ENCODE measurements at places on chromosomes 2 and 18.
A peak's percentile ranks its signal among the peaks of the same experiment; 100 is the strongest.

GRCh38 chr18:7822435-7823331 lies 255.6 kb downstream of the PTPRM start:
- DNase-seq: no peak

GRCh38 chr18:54263904-54264336 lies 5.4 kb upstream of the POLI start:
- no peak for DNase-seq

DNA sequence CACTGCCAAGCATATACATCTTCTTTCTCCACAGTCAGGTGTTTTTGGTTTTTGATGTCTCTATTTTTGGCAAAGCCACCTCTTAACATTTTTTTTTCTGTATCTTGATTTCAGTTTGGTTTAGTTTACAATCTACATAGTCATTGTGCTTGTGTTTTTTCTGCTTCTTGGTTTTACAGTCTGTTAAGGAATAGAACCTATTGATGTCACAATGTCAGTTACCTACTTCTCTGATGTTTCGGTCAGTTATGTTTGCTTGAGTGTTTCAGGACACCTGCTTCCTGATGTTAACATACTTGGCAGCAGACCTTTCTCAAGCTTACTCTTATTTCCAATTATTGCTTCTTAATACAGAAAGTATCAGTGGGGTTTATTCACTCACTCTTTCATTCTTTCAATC lies 253.3 kb downstream of the SPAG16 start:
- no peak for DNase-seq

DNA sequence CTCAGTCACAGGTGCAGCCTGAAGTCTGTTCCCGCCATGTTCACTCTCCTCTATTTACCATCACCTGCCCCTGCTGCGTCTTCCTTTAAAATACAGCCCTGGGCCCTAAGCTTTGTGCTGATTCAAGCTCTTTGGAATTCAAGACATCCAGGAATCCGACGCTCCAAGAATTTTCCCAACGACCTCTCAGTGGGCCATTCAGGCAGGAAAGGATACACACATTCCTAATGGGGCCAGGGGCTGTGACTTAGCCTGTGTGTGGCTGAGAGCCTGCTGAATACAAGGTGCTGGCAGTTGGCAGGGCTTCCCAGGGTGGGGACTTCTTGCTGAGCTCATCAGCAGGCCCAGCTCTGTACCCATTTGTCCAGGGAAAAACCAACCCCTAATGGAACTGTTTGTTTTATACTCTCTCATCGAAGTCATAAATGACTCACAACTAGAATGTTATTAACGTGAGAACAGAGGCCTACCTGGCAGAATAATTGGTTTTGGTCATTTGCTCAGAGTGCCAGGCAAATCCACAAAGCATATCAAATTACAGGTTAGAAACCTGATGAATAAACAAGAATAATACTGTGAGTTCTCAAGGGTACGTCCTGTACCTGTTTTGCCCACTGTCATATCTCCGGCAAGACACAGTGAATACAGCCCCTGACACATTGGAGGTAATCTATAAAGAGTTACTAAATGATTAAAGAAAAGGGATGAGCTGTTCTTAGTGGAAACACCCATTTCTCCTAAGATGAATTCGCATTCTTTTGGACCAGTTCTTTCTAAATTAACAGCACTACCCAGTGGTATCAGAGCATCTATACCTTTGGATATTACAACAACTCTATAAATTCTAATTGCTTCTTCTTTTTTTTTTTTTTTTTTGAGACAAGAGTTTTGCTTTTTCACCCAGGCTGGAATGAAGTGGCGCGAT lies 12.6 kb upstream of the KCMF1 start:
- DNase-seq: no peak

DNA sequence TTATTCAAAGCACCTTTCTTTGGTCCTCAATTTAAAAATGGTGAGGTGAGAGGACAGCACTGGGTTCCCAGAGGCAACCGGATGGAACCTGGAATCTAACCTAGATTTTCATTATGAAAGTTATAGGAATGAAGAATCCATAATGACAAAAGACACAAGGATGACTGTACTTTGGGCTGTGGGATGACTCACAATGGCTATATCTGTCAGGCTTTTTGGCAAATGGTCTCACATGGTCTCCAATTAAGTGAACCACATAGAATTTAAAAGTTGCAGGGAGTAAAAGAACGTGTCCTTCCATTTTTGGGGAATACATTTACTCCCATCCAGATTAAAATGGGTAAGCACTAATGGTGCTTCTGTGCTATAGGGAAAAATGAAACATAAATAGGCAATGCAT lies 31.8 kb upstream of the LYPD1 start:
- no peak for DNase-seq

DNA sequence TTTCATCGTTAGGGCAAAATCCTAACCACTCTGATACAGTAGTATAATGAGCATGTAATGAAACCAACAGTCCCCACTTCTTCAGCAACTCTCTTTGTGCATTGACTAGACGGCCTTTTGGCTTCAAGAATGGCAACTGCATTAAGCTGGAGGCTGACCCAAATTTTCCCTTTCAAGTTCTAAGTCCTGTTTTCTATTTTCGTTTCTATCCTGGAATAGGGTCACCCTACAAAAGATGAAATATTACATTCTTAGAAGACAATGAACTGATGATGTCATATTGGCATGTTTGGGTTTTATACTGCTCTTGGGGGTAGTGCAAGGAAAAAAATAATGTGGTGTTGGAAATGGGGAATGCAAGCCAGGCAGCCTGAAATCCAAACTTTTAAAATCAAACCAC lies 254.4 kb downstream of the ETAA1 start:
- no peak for DNase-seq

GRCh38 chr2:239596792-239597191 lies 196.0 kb upstream of the HDAC4 start:
- DNase-seq: no peak

GRCh38 chr2:238031751-238032150 lies 29.1 kb upstream of the SCLY start:
- DNase-seq: no peak

DNA sequence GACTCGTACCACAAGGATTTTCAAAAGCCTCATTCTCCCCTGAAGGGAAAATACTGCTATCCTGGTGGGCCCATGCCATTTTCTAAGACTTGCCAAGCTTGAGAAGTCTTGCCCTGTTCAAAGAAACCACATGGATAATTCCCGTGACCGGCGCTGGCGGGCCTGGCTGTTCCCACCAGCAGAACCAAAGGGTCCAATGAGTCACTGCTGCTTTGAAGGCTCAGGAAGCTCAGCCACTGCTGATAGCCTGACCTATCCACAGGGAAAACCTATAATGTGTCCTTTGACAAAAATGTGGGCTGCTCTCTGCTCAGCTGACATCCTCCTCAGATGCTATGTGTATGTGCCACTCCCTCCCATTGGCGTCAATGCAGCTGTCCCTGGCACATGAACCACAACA lies 137.9 kb upstream of the RAB12 start:
- DNase-seq: no peak

- no peak for DNase-seq
Measured at GRCh38 chr2:234249873-234250272, 199.4 kb downstream of the SPP2 start.

DNA sequence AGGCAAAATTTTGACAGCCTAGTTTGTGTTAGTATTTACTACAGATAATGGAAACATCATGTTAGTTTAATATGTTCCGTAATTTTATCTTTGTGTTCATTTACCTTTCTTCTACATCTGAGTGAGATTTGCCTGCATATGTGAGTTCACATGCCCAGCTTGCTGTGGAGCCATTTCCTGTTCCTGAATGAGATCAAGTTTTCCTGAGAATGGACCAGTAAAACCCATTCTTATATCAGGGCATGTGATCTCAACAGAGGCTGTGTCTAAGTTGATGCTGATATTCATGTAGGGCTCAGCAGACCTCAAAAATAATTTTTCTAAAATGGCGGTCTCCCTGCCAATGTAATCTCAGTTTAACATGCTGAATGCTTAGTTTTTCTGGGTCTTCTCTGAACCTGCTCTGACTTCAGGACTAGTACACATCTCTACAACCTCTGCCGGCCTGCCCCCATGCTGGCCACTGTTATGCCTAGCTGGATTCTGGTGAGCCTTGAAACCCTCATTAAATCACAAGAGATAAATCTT lies 1.0 kb downstream of the IL1A start:
- DNase-seq: no peak

- no peak for DNase-seq
Measured at GRCh38 chr2:206471524-206472062, 28.3 kb downstream of the ADAM23 start.

GRCh38 chr18:67376372-67376771 lies 140.1 kb downstream of the DSEL start:
- DNase-seq: no peak

DNA sequence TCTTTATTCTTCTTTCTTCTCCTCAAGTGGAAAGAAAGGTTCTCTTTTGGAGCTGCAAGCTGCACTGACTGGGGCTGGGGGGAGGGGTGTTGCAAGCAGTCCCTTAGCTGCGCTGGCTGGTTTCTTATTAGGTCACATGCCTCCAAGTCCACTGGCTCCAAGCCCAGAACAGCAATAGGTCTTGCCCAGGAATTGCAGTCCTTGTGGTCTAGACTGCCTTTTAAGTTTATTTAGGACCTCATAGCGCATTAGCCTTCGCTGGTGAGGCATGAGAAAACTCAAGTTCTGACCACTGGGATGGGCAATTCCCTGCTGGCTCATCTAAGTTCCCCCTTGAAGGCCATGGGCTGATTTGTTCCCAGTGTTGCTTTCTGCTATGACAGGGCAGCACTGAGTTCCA lies 138.6 kb upstream of the SCN7A start:
- DNase-seq: no peak

- DNase-seq: no peak
Measured at GRCh38 chr18:79531926-79532312, 136.2 kb downstream of the NFATC1 start.

- no peak for DNase-seq
Measured at GRCh38 chr2:173232956-173233744, 121.5 kb upstream of the CDCA7 start.

GRCh38 chr2:112701052-112701451 lies 19.8 kb upstream of the NT5DC4 start:
- DNase-seq: no peak

DNA sequence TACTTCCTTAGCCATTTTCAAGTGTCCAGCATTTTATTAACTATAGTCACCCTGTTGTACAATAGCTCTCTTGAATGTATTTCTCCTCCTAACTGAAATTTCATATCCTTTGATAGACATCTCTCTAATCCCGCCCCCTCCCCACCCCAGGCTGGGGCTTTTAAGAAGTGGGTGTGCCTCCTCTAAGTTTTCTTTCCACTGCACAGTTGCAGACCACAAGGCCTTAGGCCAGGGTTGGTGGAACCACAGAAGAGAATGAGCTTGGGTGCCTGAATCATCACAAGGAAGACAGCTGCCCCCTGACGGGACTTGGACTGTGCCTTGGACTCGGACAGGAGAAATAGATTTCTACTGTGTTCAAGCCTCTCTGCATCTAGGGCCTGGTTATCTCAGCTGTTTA lies 193.4 kb downstream of the HAUS1 start:
- no peak for DNase-seq

DNA sequence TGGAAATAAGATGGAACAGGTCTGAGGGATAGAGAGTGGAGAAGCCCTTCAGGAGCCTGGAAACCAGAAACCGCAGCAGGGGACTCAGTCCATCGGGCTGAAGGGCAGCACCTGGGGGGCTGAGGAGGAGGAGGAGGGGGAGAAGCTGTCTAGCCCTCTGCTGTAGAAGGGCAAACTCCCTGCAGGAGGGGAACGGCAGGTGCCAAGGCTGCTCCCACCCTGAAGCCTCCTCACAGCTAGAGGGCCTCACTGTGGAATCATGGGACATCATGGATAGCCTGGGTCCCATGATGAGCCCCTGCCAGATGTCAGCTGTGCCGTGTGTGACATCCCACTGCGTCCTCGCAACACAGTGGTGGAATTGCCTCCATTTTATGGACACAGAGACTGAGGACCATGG lies 435 bp downstream of the MYO7B start:
- DNase-seq: no peak

DNA sequence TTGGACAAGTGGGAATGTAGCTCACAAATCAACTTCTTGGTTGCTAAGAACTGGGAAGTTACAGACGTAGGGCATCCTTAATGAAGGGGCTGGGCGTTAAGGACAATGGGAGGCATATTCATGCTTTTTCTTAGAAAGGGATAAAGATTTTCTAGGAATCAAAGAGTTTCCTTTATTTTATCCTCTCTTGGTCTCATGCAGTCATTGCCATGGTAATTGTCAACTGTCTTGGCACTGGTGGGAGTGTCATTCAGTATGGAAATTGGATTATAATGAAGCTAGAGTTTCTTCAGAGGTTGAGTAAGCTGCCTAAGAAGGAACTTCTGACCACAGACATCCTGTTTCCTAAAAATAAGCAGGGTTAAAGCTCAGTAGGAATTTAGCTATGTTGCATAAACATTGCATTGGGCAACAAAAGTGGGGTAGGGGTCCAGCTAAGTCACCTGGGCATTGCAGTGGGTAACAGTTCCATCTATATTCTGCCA lies 114.0 kb downstream of the LYPD6B start:
- peak; percentile 83 for DNase-seq

DNA sequence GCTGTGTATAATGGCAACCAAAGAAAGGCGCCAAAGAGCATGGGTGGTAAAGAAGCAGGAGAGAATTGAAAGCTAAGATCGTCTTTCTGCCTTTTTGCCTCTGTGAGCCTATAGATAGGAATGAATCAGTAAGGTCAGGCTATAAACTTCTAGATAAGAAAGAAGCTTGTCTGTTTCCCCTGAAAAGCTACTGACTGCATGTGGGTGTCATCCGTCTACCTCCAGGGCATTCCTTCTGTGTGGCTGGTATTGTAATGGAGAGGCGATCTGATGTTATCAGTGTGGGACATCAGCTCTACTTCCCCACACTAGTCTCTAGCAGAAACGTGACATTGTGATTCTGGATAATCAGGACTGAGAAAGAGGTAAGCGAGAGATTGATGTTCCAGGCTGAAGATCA lies 63.4 kb upstream of the PLA2R1 start:
- no peak for DNase-seq
